ENCODE measurements at places on chromosomes 2 and 18.
A peak's percentile ranks its signal among the peaks of the same experiment; 100 is the strongest.

GRCh38 chr2:88069117-88069516 lies 1.5 kb downstream of the SMYD1 start:
- H3K4me1 ChIP-seq = no peaks in the 10 kb centered on the region
- H3K36me3 ChIP-seq = no peaks in the 10 kb centered on the region
- H3K27me3 ChIP-seq = peaks cover 4% of the 10 kb centered on the region
- no peak for DNase-seq
- peak overlapping the region; percentile 46 for H3K4me3 ChIP-seq
- H3K27ac ChIP-seq = peak overlapping the region; percentile 77

- H3K4me3 ChIP-seq = no peak overlapping the region
- H3K4me1 ChIP-seq = no peaks in the 10 kb centered on the region
- DNase-seq = no peak
- no peak overlapping the region for H3K27ac ChIP-seq
- H3K27me3 ChIP-seq = no peaks in the 10 kb centered on the region
- H3K36me3 ChIP-seq = no peaks in the 10 kb centered on the region
Measured at GRCh38 chr2:186995092-186995491, 146.1 kb upstream of the ZSWIM2 start.

- no peaks in the 10 kb centered on the region for H3K4me1 ChIP-seq
- no peak overlapping the region for H3K27ac ChIP-seq
Measured at GRCh38 chr2:75808793-75809535, 98.2 kb upstream of the GCFC2 start.

- no peaks in the 10 kb centered on the region for H3K36me3 ChIP-seq
- no peak overlapping the region for H3K4me3 ChIP-seq
- DNase-seq = no peak
- H3K4me1 ChIP-seq = peaks cover 17% of the 10 kb centered on the region
- H3K27me3 ChIP-seq = no peaks in the 10 kb centered on the region
Measured at GRCh38 chr2:99899058-99899855, 243.1 kb downstream of the AFF3 start.

GRCh38 chr2:238032755-238033337 lies 28.0 kb upstream of the SCLY start:
- no peak for DNase-seq
- no peak overlapping the region for H3K27ac ChIP-seq
- no peak overlapping the region for H3K4me3 ChIP-seq
- H3K4me1 ChIP-seq = no peaks in the 10 kb centered on the region
- no peaks in the 10 kb centered on the region for H3K27me3 ChIP-seq

DNA sequence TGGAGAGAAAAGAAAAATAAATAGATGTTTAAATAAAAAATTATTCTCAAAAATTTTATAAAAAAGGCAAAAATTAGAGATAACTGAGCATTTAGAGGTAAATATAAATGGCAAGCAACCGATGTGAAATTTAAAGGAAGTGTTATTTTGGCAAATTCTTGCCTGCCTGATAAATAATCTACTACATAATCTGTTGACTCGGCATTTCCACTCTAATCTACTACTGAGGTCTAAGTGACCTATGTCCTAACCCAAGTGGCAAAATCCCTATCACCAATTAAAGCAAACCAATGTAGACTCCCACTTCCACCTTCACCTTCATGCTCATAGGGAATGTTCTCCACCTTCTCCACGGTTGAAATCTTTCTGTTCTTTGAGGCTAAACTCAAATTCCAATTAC lies 1124.1 kb upstream of the CDH2 start:
- no peaks in the 10 kb centered on the region for H3K36me3 ChIP-seq
- H3K27ac ChIP-seq = no peak overlapping the region
- no peak for DNase-seq
- no peaks in the 10 kb centered on the region for H3K4me1 ChIP-seq

DNA sequence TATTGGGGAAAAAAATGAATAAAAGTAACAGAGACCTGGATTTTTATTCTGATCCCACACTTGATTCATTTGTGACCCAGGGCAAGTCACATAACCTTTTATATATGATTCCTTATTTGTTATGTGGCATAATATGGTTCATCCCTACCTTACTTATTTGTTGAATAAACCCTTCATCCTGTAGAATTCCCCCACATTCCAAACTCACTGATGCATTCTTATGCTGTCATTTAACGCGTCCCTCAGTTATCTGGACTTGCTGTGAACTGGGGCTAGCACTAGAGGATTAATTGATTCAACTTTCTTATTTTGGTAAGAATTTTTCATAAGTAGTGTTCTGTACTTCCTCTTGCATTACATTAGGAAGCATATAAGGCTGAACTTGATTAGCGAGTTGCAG lies 384.7 kb upstream of the RAB12 start:
- H3K4me1 ChIP-seq = peaks cover 6% of the 10 kb centered on the region
- no peak overlapping the region for H3K4me3 ChIP-seq
- DNase-seq = no peak
- H3K27ac ChIP-seq = no peak overlapping the region

- H3K4me1 ChIP-seq = peaks cover 4% of the 10 kb centered on the region
- H3K4me3 ChIP-seq = no peak overlapping the region
- H3K27me3 ChIP-seq = no peaks in the 10 kb centered on the region
- H3K36me3 ChIP-seq = no peaks in the 10 kb centered on the region
- peak; percentile 61 for DNase-seq
- no peak overlapping the region for H3K27ac ChIP-seq
Measured at GRCh38 chr2:19046986-19047780, 311.2 kb downstream of the OSR1 start.

DNA sequence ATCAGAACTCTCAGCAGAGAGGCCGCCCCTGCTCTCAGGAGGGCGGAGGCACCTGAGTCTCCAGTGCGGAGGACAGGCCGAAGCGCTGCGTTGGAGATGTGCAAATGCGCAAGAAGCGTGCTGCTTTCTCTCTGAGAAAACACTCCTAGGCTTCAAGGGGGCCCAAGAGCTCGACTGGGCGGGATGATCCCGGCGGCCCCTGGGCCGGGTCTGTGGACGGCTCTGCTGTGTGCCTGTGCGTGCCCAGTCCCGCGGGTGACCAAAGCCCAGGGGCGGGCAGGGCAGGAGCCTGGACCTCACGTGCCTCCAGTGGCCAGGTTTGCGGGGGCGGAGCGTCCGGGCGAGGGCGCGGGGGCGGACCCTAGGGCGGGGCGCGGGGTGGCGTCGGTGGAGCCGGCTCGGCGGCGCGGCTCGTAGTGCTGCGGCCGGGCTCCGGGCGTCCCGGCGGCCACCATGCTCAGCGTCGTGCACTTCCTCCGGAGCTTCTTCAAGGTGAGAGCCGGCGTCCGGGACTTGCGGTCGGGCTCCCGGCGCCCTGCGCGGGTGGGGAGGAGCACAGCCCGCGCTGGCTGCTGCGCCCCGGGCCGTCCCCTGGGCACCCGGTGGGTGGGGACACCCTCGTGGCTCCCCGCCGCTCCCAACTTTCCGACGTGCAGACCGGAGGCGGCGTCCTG lies at the start of gene ARHGEF4:
Gene ARHGEF4 (plus strand): TSS at position 414 of the 674 bp plus-strand sequence. CDS start 40 bp downstream, at position 454.
- H3K27me3 ChIP-seq = peaks cover 11% of the 10 kb centered on the region
- peak within 1 kb of the TSS; percentile 10 for H3K4me3 ChIP-seq
- DNase-seq = no peak
- H3K27ac ChIP-seq = no peak within 1 kb of the TSS
- H3K4me1 ChIP-seq = peaks cover 7% of the 10 kb centered on the region

DNA sequence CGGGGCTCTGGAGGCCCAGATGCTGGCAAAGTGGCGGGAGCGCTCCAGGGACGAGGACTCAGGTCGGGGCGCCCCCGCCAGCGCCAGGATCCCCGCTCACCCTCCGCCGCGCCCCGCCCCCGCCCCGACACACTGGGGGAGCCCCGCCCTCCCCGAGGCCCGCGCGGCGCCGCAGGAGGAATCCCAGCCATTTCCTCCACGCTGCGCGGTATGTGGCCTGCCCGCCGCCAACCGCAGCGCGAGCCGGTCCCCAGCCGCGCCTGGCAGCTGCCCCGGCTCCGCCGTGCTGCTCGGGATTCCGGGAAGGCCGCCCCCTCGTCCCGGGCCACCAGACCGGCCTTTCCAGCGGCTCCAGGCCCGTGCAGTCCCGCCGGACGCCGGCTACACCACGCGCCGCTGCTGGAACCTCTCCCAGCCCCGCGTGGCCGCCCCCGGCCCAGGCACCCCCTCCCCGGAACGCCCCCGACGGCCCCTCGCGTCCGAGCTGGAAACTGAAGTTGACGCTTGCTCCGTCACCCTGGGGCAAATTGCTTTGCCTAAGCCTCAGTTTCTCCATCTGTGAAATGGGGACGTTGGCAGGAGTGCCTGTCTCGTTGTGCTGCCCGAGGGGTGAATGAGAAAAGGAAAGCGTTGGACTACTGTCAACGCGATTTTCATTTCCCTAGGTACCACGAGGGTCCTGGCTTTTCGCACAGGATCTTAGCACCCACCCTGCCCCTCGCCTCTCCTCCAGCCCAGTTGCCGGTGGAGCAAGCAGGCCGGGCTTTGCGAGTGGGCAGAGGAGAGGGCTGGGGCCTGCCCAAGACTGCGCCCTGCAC lies 53.6 kb downstream of the PKDCC start:
- peak overlapping the region; percentile 46 for H3K4me3 ChIP-seq
- H3K27ac ChIP-seq = peak overlapping the region; percentile 90
- DNase-seq = peak; percentile 59
- H3K4me1 ChIP-seq = peaks cover 58% of the 10 kb centered on the region

GRCh38 chr18:2797951-2798350 lies 48.9 kb upstream of the EMILIN2 start:
- no peaks in the 10 kb centered on the region for H3K27me3 ChIP-seq
- no peak for DNase-seq
- H3K36me3 ChIP-seq = peaks cover 28% of the 10 kb centered on the region
- H3K27ac ChIP-seq = no peak overlapping the region
- no peaks in the 10 kb centered on the region for H3K4me1 ChIP-seq
- H3K4me3 ChIP-seq = no peak overlapping the region

- no peak for DNase-seq
- no peaks in the 10 kb centered on the region for H3K4me1 ChIP-seq
- H3K27me3 ChIP-seq = no peaks in the 10 kb centered on the region
- no peaks in the 10 kb centered on the region for H3K36me3 ChIP-seq
Measured at GRCh38 chr18:22067682-22068081, 101.7 kb upstream of the GATA6 start.

DNA sequence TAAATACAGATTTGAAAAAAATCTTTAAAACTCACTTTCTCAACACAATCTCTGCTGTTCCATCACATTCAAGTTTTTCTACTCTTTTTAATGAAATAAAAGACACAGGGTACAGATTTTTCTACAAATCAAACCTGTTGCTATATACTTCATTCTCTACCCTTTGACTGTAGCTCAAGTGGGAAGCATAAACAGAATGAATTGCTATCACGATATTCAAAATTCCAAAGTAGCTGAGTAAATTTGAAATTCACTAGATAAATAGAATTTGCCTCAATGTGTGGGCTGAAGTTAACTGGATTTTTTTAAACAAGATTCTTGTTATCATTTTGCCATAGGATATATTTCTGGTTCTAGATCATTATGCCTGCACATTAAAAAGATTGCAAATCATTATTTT lies 185.9 kb downstream of the ZNF521 start:
- peaks cover 19% of the 10 kb centered on the region for H3K4me1 ChIP-seq
- no peak for DNase-seq
- H3K36me3 ChIP-seq = no peaks in the 10 kb centered on the region

DNA sequence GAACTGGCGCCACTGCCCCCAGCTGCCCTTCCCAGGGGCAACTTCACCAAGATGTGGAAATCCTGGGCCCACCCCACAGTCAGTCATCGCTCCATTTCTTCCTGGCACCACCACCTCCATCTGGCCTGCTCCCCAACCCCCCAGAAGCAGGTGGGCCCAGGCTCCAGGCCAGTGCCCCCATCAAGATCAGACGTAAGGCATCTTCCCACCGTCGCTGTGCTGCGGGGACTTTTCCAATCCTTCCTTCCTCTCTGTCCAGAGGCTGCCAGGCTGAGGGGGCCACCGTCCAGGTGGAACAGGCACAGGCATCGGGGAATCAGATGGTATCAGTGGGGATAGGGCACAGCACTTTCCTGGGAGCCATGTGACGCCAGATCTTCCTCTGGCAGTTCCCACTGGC lies 8.1 kb downstream of the PRLH start:
- no peak for DNase-seq
- H3K4me1 ChIP-seq = peaks cover 20% of the 10 kb centered on the region
- no peak overlapping the region for H3K27ac ChIP-seq
- no peaks in the 10 kb centered on the region for H3K27me3 ChIP-seq
- H3K4me3 ChIP-seq = no peak overlapping the region
- H3K36me3 ChIP-seq = no peaks in the 10 kb centered on the region

GRCh38 chr2:31922542-31923408 lies 88.0 kb downstream of the MEMO1 start:
- no peak overlapping the region for H3K4me3 ChIP-seq
- DNase-seq = no peak
- H3K36me3 ChIP-seq = peaks cover 43% of the 10 kb centered on the region
- H3K27me3 ChIP-seq = no peaks in the 10 kb centered on the region

GRCh38 chr18:11905613-11906012 lies 2.5 kb downstream of the MPPE1 start:
- no peak overlapping the region for H3K27ac ChIP-seq
- H3K4me1 ChIP-seq = peaks cover 21% of the 10 kb centered on the region
- H3K4me3 ChIP-seq = no peak overlapping the region
- H3K27me3 ChIP-seq = no peaks in the 10 kb centered on the region

DNA sequence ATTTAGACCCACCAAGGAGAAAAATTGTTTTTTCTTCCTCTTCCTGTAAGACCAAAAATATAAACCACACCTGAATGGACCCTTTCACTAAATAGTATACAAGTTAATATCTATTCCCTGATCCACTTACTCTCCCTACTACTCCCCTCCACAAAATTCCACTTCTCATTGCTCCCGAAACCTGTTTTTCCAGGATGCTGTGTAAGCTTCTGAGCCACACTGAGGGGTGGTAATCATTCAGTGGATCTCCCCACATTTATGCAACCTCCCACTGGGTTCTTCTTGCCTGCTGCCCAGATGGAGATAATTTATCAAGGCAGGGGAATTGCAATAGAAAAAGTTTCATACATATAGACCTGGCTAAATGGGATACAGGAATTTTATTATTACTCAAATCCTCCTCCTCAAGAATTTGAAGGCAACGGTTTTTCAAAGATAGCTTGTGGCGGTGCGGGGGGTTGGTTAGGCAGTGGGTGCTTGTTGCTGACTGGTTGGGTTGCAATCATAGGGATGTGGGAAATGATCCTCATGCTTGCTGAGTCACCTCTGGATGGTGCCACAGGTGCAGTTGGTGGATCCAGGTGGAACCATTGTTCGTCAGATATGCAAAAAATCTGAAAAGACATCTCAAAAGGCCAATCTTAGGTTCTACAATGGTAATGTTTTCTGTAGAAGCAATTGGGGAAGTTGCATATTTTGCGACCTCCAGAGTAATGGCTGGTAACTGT lies 970.3 kb downstream of the CNTNAP5 start:
- no peaks in the 10 kb centered on the region for H3K36me3 ChIP-seq
- H3K4me3 ChIP-seq = no peak overlapping the region
- H3K27ac ChIP-seq = no peak overlapping the region
- H3K27me3 ChIP-seq = no peaks in the 10 kb centered on the region
- no peaks in the 10 kb centered on the region for H3K4me1 ChIP-seq

- no peaks in the 10 kb centered on the region for H3K36me3 ChIP-seq
- no peaks in the 10 kb centered on the region for H3K27me3 ChIP-seq
- DNase-seq = no peak
- no peaks in the 10 kb centered on the region for H3K4me1 ChIP-seq
- H3K4me3 ChIP-seq = no peak overlapping the region
Measured at GRCh38 chr2:175054340-175054739, 49.2 kb upstream of the CHN1 start.

GRCh38 chr2:180980943-180981911 lies 822 bp downstream of the UBE2E3 start:
- H3K27me3 ChIP-seq = no peaks in the 10 kb centered on the region
- peaks cover 3% of the 10 kb centered on the region for H3K4me1 ChIP-seq
- H3K4me3 ChIP-seq = peak overlapping the region; percentile 63

GRCh38 chr18:7642331-7642890 lies 75.3 kb downstream of the PTPRM start:
- no peaks in the 10 kb centered on the region for H3K36me3 ChIP-seq
- H3K27ac ChIP-seq = no peak overlapping the region
- no peak for DNase-seq
